ENCODE measurements at places on chromosomes 6 and 20. TPM values are rescaled to one million over a fixed set of nuclear protein-coding genes. Genes with fewer than 3 reads are reported as not detected.

Gene WFDC5
- not detected for total RNA-seq

Gene DCDC2
- total RNA-seq, result under 0.01 TPM

Gene CST1
- total RNA-seq, result not detected

Gene FKBP1C
- total RNA-seq, result 1.1 TPM

Gene ENPP5
- 5.3 TPM for total RNA-seq

Gene NPEPL1
- total RNA-seq, result 26.8 TPM

Gene ZBP1
- total RNA-seq, result not detected

Gene OLIG3
- not detected for total RNA-seq

Gene SPATS1
- total RNA-seq, result not detected

Gene DLL1
- total RNA-seq, result 0.36 TPM

Gene KCNK16
- total RNA-seq, result not detected

Gene BPIFA2
- total RNA-seq, result not detected

Gene LAMA5
- 2.2 TPM for total RNA-seq

Gene GPR6
- total RNA-seq, result not detected

Gene TOX2
- total RNA-seq, result 0.88 TPM

Gene MATN4
- total RNA-seq, result not detected
